ENCODE measurements at places on chromosomes 2 and 18. TPM values are rescaled to one million over a fixed set of nuclear protein-coding genes. Genes with fewer than 3 reads are reported as not detected.

Gene CRACDL
- total RNA-seq, result 5.1 TPM

Gene ATOH8
- total RNA-seq, result 16.6 TPM

Gene HRH4
- not detected for total RNA-seq

Gene SP3
- 37.3 TPM for total RNA-seq

Gene TLX2
- 0.31 TPM for total RNA-seq
